ENCODE measurements at places on chromosomes 6 and 20.

- DNase-seq = peak; percentile 40
Observed at GRCh38 chr20:59153355-59153681, 10.3 kb upstream of the ZNF831 start.

DNA sequence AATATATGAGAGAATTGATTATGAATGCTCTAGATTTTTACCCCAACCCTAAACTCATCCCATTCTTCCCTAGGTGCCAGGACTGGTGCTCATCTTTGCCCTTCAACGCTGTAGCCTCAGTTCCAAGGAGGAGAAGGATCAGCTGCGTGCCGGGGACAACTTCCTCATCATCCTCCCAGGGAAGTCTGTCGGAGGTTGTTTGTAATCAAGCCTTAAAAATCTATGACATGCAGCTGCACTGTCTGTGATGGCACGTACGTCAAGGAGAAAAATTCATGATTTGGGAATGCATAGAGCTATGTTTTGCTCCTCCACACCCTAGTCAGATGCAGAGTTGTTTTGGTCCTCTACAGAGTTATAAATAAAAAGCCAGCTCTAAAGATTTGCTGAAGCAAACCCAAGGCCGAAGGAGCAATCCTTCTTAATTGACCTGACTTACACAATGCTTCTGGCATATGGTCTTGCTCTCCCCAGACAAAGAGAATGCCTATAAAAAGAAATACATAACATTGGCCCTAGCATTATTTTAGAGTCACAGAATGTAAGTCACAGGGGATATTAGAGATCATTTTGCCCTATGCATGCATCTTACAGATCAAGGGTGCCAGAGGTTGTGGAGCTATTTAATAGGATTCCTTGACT lies 244.2 kb downstream of the HIVEP2 start:
- DNase-seq = no peak

- DNase-seq = no peak
Observed at GRCh38 chr20:9119776-9120175, 50.9 kb downstream of the PLCB4 start.

- DNase-seq = no peak
Observed at GRCh38 chr6:134830940-134831339, 119.0 kb downstream of the ALDH8A1 start.
